Natural killer cell treated with Interleukin-12 subunit alpha and Interleukin-12 subunit beta and Interleukin-15 and Interleukin-18, amount 100 ng/mL, for 72 hours (primary cell): ENCODE measurements at places on chromosomes 4 and X.

DNA sequence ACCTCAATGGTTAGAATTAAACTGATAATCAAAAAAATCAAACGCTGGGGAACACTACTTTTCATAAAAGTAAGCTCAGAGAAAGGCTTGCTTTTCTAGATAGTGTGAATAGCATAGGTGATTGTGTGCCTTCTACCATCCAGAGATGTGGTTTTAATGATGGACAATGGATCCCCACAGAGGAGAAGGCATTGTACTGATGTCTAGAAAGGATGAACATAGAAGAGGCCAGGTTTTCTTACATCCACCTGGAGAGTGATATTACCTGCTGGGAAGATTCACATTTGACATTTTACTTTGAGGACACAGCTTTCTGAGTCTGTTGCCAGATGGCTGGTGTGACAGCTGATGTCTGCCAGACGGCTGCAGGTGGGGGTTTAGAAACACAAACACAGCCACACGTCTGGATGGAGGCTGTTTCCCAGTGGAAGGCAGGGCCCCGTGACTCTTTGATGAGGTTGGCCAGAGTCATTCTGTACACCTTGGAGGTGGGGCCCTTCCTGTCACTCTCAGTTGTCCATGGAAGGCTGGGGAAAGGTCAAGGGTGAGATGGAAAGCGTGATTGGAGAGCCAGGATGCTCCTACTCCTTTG lies 114.4 kb downstream of the PSAPL1 start:
- no peak for DNase-seq

DNA sequence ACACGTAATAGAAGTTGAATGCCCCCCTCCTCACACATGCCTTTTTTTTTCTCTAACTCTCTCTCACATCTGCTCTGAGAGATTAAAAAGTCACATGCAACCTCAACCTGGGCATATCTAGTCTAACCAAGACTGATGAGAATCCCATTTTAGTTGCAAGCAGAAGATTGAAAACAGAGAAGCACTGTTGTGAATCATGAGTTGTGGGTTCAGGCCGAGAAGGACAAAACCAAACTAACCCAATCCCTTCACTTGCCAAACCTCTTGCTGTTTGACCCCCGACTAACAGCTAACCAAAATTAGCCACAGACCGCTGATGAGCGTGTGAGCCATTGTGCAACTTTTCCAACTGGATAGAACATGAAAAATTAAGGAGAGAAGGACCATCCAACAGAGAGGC lies 31.8 kb downstream of the CXCL1 start:
- DNase-seq = no peak

DNA sequence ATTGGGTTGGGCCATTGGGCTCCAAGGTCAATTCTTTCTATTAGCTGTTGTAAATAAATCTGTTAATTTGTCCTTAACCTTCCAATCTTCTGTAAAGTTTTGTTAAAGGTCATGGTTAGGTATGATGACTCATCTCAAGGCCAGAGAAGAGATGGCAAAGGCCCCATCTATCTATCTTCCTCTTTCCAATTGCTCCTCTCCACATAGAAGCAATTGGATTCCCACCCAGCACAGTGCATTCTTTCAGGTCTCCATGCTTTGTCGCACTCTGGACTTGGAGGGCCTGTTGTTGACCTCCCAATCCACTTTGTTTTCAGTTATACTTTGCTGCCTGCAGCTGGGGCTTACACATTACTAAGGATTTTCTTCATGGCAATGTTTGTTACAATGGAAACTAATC lies 118.5 kb downstream of the MFAP3L start:
- DNase-seq = no peak

DNA sequence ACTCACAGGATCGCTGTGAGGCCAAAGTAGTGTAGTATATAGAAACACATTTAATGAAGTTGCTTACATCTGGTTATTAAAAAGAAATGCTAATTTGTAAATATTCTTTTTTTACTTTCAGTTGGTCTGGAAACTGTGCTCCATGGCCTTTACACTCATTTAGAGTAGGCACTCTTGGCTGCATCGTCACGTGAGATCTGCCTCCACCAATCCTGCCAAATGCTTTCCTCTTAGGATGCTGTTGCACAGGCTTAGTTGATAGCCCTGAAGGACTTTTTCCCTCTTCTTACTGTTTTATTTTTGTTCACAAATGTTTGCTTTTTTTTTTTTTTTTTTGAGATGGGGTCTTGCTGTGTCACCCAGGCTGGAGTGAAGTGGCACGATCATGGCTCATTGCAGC lies 6.3 kb downstream of the CPE start:
- no peak for DNase-seq

DNA sequence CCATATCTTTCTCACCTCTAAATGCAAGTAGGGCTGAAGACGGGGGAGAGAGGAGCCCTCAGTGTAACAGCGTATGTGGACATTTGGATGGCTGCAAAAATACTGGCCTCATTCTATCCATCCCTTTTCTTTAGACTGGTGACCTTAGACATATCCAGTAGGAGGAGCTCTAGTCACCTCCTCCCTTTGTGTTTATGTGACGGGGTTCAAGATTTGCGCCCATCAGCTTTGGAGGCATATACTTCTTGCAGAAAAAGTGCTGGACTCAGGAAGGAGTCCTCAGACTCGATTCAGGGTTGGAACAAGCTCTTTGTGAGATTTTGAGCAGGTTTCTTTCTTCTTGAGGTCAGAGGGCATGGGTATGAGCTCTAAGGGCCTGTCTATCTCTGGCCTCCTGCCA lies 86.2 kb downstream of the MAMLD1 start:
- no peak for DNase-seq
